ENCODE measurements at places on chromosomes 7 and 10.

DNA sequence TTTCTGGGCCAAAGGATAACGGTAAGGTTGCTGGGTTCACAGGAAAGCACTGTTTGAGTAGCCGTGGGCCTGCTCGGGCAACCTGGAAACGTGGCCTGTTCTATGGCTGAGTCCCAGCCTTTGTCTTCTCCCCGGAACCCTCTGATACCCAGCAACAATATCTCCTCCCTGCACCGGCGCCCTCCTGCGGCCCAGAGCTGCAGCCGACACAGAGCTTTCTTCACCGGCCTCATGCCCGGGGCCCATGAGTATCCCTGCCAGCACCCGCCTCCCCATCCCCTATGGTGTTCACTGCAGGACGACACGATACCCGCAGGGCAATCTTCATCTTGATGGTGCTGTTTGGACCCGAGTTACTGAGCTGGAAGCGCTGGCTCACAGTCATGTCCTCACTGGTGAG, 38.6 kb upstream of the NCAPG2 start:
- no peak for DNase-seq

DNA sequence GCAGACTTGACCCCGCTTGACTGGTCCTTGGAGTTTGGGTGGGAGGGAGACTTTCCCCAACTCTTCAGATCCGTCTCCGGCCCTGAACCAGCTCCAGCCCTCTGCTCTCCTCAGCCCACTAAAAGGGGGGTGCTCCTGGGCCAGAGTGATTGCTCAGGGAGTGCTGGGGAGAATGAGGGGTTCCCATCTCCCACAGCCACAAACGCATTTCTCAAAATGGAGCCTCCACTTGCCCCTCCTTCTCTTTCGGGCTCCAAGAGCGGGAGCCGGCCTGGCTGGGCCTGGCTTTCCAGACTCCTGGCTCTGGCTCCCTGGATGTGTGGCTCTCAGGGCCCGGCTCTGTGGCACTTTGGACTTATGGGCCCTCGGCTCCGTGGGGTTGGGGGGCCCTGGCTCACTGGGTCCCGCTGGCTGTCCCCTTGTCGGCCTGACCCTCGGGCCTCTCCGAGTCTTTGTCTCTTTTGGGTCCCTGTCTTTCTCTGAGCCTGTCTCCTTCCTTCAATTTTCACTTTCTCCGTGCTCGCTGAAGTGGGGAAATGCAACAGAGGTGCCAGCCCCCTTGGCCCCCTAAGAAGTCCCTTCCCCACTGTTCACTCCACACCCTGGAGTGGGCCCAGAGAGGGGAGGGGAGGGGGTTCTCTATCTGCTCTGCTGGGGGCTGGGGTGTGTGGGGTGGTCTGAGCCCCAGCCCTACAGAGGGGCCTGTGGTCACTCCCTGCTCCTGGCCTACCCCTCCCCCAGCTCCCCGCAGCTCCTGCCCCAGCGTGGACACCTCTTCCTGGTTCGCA, 713 bp downstream of the LZTS2 start:
- no peak for DNase-seq

- DNase-seq: no peak
Observed at GRCh38 chr10:19803676-19804075, 12.6 kb upstream of the PLXDC2 start.

DNA sequence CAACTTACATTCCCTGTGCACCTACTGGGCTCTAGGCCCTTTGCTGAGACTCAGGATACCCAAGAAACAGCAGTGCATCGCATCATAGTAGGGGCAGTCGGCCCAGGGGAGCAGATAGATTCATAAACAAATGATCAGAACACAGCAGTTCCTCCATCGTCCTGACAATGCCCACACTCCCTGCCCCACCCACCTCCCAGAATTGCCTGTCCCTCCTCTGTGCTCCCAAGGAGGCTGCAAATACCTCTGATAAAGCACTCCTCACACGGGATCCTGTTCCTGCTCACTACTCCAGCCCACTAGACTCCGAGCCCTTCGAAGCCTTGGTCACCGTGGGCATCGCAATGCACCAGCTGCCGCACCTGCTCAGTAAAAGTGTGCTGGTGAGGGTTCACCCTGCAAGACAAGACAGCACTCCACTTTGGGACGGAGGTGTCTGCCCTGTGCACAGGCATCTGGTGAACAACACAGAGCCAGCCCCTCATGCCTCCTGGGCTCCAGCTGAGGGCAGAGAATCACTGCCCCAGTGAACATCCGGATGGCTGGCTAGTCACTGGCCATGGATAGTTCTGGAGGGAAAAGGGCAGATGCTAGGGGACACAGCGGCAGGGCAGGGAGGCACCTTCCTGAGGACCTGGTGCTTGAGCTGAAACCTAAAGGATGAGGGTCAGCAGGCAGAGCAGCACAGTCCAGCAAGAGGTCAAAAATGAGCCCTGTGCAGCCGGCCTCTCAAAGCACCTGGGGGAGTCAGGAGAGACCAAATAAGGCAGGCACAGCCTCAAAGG, 60.7 kb downstream of the TNS3 start:
- no peak for DNase-seq

- peak; percentile 98 for DNase-seq
Observed at GRCh38 chr10:73096449-73097304, at the start of gene P4HA1. TSS of gene P4HA1 (minus strand) at chr10:73096866. CDS start at chr10:73074883, 21,983 bp downstream.

- DNase-seq: peak; percentile 76
Observed at GRCh38 chr10:74432841-74433594, 282.0 kb downstream of the ADK start.

- no peak for DNase-seq
Observed at GRCh38 chr10:49225218-49225876, 37.2 kb upstream of the TMEM273 start.

DNA sequence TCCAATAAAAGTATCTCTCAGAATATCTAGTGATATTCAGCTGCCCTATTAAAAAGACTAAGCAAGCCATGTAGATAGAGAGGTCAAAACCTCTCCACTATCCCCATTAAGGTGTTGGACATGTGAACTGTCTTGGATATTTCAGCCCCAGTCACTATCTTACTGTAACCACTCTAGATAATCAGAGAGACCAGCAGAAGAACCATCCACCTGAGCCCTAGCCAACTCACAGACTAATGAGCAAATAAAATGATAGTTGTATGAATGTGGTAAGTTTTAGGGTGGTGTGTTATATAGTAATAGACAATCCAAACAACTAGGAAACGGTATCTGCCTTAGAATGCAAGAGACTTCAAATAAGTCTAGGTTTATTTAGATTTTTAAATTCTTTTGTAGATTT, 268.6 kb upstream of the KLF14 start:
- no peak for DNase-seq

GRCh38 chr7:5546626-5547025, 123.0 kb upstream of the TNRC18 start:
- no peak for DNase-seq

DNA sequence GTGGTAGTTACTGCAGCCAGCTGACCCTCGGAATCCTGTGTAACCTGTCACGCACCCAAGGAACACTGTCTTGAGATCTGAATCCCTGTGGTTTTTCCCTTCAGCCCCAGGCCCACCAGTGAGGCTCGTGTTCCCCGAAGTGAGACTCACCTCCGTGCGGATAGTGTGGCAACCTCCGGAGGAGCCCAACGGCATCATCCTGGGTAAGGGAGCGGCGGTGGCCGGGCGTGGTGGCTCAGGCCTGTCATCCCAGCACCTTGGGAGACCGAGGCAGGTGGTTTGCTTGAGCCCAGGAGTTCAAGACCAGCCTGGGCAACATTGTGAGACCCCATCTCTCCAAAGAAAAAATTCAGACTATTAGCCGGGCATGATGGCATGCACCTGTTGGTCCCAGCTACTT, 549.9 kb upstream of the FOXK1 start:
- no peak for DNase-seq

- peak; percentile 4 for DNase-seq
Observed at GRCh38 chr7:31815796-31816195, 128.8 kb downstream of the PPP1R17 start.

- DNase-seq: no peak
Observed at GRCh38 chr7:20482071-20482470, 133.4 kb upstream of the ABCB5 start.

DNA sequence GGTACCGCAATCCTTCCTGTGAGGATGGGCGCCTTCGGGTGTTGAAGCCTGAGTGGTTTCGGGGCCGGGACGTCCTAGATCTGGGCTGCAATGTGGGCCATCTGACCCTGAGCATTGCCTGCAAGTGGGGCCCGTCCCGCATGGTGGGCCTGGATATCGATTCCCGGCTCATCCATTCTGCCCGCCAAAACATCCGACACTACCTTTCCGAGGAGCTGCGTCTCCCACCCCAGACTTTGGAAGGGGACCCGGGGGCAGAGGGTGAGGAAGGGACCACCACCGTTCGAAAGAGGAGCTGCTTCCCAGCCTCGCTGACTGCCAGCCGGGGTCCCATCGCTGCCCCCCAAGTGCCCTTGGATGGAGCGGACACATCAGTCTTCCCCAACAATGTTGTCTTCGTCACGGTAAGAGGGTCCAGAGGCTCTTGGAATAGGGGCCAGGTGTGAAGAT, 1.7 kb downstream of the MEPCE start:
- DNase-seq: no peak

GRCh38 chr7:106065575-106066500, 46.3 kb downstream of the SYPL1 start:
- DNase-seq: peak; percentile 15

DNA sequence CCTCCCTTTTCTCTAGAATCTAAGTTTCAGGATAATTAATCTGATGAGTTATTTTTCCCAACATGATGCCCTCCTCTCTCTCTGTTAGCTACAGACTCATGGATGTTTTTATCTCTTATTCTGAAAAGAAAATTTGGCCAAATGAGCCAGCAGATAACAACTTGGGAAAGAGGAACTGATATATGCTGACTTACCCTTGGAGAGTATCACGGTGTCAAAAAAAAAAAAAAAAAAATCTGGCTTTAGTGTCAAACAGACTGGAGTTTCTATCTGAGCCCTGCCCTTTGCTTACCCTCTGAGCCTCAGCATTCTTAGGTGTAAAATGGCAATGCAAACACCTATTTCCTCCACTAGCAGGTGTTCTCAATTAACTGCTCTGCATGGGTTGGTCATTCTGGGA, 190.4 kb downstream of the AHR start:
- no peak for DNase-seq

DNA sequence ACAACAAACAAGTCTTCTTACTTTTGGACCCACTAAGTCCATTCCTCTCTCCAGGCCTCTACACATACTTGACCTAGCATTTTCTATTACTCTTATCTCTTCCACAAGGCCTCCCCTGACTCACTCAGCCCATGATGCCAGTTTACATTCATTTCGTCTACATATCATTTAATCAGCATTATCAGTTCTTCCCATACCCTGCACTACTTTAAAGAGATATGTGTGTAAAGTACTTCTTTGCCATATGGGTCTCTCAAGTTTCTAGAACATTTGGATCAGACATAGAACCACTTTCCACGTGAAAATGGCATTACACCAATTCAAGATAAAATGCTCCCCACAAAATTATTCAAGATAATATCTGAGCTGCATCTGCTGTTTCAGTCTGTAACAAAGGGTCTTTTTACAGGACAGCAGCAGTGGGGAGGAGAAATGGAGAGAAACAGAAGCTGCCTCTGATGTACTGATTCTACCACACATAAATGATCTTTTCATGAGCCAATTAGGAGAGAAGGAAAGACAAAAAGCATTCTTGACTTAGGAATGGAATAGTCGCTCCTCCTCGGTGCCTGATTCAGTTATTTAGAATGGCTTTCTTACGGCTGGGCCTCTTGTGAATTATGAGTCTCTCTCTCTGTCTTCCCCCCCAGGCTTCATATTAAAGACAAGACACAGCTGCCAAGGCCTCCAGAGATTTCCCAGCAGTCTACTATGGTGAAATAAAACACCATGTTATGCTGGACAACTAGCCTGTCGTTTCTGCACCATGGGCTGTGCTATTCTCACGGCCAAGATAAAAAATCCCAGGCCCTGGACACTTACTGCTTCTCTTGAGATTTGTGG, 46.9 kb upstream of the SEPTIN7 start:
- no peak for DNase-seq

DNA sequence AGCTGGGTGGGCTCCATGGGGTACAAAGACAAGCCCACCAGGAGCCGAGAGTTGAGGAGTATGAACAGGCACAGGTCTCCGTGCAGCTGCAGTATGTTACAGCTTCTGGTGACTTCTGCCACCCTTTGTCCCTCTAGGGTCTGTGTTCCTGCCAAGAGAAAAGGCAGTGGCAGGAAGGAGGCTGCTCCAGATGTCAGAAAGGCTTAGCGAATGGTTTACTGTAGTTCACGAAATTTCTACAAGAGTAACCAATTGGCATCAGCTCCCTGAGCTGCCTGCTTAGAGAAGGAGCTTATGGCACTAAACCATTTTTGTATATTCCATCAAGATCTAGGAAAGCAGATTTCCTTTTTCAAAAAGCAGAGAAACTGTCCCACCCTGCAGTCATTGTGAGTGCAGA, 48.2 kb upstream of the TMEM72 start:
- DNase-seq: no peak

DNA sequence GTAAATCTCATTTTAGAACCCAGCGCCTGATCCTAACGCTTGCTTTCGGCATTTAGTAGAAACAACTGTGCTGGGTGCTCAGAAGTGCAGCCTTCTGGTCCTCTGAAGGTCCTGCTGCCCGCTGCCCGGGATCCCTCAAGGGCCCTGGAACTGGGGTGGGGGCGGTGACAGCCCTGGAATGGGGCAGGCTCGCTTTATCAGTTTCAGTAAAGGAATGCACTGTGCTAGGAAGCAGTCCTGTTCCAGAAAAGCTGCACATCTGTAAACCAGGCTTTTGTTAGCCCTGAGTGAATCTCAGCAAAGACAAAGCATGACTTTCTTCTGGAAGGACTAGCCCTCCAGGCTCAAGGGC, 254.6 kb downstream of the TNS3 start:
- DNase-seq: peak; percentile 37

- peak; percentile 37 for DNase-seq
Observed at GRCh38 chr7:42605406-42606192, 306.3 kb downstream of the C7orf25 start.

- no peak for DNase-seq
Observed at GRCh38 chr10:128929767-128930166, 537.3 kb upstream of the MGMT start.

DNA sequence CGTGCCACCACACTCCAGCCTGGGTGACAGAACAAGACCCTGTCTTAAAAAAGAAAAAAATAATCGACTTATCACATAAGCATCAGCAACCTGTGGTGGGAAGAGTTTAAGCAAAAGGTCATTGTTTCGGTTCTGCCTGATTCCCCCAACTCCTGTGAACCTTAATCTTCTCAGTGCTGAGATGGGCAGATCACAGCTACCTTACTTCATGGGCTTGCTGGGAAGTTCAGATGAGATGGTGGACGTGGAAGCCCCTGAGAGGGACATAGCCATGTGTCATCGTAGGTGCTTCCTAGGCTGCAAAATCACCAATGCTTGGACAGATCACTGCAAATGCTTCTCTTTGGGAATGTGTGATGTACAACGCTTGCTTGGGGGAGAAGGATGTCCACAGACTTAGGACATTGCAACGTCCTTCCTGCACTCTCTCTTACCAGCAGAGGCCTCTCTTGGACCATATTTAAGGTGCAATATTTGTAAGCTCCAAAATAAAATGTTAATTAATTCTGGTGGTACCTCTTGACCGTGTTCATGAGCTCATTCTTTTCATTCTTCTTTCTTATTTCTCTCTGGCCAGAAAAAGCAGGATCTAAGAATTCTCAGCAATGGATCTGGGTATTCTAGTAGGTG, 8.6 kb downstream of the GJD4 start:
- peak; percentile 28 for DNase-seq
